Thymus (tissue), 14 donors: ENCODE measurements at places on chromosomes 2 and 18.
A peak's percentile ranks its signal among the peaks of the same experiment; 100 is the strongest.

- DNase-seq = peak; percentile 27
Measured at GRCh38 chr2:177689623-177690022, 297.1 kb downstream of the AGPS start.

- no peak for DNase-seq
Measured at GRCh38 chr2:71926876-71927756, 220.5 kb downstream of the CYP26B1 start.

- no peak for DNase-seq
Measured at GRCh38 chr2:222989431-222989830, 62.6 kb upstream of the KCNE4 start.

- no peak for DNase-seq
Measured at GRCh38 chr2:88188748-88189147, 18.6 kb downstream of the THNSL2 start.

DNA sequence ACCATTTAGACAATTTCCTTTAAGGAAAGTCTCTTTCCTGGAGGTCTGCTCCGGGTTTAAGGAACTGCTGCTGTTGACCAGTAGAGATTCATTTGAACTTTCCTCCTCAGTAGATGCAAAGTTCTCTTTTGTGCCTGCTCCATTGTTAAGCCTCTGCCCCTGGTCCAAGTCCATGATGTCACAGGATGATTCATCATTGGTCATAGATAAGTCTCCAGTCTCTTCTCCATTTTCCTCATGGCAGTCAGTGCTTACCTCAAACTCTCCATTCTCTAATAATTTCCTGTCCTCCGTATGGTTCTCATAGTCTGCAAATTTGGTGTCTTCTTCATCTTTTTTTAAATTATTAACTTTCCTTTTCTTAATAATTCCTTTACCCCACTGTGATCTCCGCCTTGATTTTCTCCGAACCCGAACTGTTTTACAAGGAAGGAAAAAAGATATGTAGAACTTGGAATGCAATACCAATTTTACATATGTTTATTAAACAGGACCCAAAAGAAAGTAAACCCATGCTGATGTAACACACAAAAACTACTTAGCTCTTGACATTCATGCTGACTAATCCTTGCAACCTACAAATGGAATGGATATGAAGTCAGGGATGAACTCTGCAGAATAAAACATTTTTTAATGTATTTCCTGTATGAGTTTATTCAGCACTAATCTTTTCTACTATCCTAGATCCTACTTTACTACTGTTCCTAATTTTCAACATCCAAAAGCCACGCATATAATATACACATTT, 169.1 kb downstream of the ATAD2B start:
- no peak for DNase-seq

DNA sequence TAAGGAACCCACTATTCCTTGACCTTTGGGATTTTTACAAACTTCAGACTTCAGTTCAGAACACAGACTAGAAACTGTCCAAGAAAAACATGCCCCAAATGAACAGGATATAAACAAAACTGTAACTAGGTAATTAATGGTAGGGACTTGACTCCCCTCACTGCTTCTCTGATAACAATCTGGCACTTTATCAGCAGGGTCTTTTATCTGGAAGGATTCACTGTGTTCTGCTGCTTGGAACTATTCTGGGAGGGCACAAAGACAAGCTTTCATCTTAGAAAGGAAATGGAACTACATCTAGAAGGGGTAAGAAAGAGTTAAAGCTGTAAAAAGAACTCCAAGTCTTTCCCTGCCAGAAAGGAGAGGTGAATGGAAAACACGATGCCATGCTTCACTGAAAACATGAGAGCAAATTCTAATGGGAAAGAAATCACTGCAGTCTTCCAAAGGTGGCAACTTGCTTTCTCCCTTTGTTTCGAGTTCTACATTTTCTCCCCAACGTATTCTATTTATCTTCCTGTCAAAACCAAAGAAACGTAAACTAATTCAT, 181.2 kb downstream of the THADA start:
- no peak for DNase-seq

- no peak for DNase-seq
Measured at GRCh38 chr18:9539283-9539682, 64.0 kb downstream of the RALBP1 start.

- no peak for DNase-seq
Measured at GRCh38 chr2:169072163-169072925, 3.0 kb downstream of the DHRS9 start.

DNA sequence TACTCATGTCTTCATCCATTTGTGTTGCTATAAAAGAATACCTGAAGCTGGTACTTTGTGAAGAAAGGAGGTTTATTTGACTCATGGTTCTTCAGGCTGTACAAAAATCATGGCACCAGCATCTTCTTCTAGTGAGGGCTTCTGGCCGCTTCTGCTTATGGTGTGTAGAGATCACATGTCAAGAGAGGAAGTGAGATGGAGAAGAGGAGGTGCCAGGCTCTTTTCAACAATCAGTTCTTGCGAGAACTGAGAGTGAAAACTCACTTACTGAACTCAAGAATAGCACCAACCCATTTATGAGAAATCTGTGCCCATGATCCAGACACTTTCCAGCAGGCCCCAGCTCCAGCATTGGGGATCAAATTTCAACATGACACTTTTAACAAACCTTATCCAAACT, 30.0 kb upstream of the BARD1 start:
- DNase-seq = no peak

GRCh38 chr18:36366994-36367839, 69.7 kb downstream of the FHOD3 start:
- DNase-seq = no peak

GRCh38 chr2:222319586-222320435, 21.0 kb upstream of the PAX3 start:
- DNase-seq = no peak

GRCh38 chr2:168114619-168115018, 132.8 kb downstream of the STK39 start:
- no peak for DNase-seq

DNA sequence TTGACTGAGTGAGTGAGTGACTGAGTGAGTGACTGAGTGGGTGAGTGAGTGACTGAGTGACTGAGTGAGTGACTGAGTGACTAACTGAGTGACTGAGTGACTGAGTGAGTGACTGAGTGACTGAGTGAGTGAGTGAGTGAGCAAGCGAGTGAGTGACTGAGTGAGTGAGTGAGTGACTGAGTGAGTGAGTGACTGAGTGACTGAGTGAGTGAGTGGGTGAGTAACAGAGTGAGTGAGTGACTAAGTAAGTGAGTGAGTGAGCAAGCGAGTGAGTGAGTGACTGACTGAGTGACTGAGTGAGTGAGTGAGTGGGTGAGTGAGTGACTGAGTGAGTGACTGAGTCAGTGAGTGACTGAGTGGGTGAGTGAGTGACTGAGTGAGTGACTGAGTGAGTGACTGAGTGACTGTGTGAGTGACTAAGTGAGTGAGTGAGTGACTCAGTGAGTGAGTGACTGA, 11.9 kb downstream of the MAL start:
- no peak for DNase-seq

GRCh38 chr2:80136338-80136737, 168.2 kb downstream of the LRRTM1 start:
- DNase-seq = no peak

- DNase-seq = no peak
Measured at GRCh38 chr2:40348038-40348437, 103.9 kb downstream of the SLC8A1 start.

GRCh38 chr18:3721771-3722648, 272.0 kb downstream of the TGIF1 start:
- DNase-seq = no peak

- no peak for DNase-seq
Measured at GRCh38 chr2:137493261-137493660, 471.0 kb upstream of the HNMT start.

DNA sequence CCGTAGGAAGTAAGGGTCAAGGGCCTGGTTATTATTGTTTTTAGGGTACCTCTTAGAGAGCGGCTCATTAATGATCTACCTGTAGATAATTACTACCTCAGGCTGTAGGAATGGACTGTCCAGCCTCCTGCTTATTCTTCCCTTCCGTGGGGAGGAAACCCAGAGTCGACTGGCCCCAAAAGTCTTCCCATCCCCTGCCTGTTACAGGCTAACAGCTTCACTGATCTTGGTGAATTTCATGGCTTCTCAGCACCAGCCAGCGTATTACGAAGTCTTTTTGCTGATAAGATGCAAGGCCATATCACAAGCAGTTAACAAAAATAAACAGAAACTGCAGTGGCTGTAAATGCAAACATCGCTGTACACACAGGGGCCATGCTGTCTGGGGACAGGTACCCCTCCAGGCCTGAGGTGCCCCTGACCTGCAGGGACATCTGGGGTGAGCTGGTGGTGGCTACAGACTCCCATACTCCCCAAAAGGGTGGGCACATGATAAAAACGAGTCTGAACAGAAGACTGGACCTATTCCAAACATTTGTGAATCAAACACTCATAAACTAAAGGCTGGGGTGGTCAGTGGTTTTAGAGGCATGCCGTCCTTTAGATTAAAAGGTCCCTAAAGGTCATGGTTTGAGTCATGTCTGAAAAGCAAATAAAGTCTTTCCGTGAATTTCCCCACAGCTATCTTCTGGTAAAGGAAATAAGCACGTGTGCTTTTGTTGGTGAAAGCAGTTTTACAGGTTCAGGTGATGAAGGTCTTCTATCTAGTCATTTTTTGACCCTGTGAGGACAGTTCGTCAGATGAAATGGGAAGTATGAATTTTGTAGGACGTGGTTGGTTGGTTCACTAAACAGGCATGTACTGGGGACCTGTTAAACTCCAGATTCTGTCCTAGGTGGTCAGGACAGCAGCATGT, 36.7 kb downstream of the TTC39C start:
- no peak for DNase-seq

- DNase-seq = no peak
Measured at GRCh38 chr2:38672445-38673391, 6.8 kb downstream of the GALM start.

GRCh38 chr2:10042301-10043161, 819 bp upstream of the KLF11 start:
- DNase-seq = no peak

DNA sequence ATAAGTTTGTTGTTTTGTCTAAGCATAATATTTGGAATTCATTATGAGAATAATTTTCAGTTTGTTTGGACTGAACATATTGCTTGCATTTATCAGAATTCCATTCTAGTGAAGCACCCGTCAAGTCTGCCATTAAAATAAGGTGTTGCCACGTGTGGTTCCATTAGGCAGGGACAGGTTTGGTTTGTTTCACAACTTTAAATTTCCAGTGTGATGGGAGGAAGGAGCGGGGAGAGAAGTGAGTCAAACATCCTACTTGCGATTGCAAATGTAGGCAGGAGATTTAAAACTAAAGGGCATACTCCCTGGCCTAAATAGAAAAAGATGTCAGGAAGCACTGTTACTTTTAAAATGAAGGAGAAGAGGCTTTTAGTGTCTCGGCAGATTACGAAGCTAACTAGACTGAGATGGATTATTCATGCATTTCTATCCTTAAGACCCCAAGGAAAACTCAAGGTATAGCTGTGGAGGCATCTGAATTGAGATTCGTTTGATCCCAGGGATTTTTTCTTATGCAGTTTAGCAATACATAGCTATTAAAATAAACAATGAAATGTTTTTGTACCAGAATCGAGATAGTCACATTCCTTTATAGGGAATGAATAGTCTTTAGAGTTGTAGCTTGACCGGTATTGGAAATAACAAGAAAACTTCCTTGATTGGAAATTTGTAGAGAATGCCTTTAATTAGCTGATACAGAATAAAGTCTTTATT, 19.8 kb downstream of the GRHL1 start:
- no peak for DNase-seq

- peak; percentile 34 for DNase-seq
Measured at GRCh38 chr2:68089961-68090360, 27.2 kb upstream of the C1D start.

GRCh38 chr2:24076849-24077534, 866 bp upstream of the SF3B6 start:
- no peak for DNase-seq

GRCh38 chr18:2914185-2914880, 67.5 kb downstream of the EMILIN2 start:
- no peak for DNase-seq

- no peak for DNase-seq
Measured at GRCh38 chr2:207226671-207227061, 60.9 kb upstream of the KLF7 start.

- no peak for DNase-seq
Measured at GRCh38 chr2:228700638-228701037, 519.2 kb upstream of the SPHKAP start.

DNA sequence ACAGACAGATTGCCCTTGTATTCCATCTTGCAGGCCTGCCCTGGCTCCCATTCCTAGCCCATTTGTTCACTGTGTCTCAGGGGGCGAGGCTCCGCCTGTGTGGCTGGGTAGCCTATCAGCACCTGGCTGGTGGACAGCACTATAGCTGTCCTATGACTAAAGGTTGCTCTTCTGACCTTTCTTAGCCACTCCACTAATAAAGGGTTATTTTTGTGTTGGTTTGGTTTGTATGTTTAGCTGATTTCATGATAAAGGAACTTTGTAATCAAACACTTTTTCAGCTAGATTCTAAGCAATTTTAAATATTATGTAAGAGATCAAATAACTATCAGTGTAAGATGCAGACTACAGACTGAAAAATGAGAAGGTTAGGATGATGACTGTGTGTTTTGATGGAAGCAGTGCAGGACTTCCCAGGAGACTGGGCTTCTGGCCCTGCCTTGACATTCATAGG, 72.2 kb downstream of the CRIM1 start:
- DNase-seq = no peak

DNA sequence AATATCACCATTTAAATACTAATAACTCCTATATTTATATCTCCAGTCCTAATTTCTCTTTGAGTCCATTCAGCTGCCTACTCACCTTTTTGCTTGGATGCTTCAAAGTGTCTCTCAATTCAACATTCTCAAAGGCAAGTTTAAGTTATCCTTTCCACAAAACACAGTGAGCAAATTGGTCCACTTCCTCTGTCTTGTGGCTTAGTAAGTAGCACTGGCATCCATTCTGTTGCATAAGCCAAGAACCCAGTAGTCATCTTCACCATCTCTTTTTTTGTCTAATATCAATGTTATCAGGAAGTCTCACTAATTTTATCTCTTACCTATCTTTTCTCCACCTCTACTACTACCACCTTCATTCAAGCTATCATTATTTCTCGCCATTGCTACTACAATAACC, 27.4 kb upstream of the IL1RL1 start:
- no peak for DNase-seq

GRCh38 chr2:80050246-80050645, 254.3 kb downstream of the LRRTM1 start:
- no peak for DNase-seq
